Dorsolateral prefrontal cortex (tissue), 122 donors: ENCODE measurements at places on chromosomes 1 and 21. TPM values are rescaled to one million over a fixed set of nuclear protein-coding genes. Genes with fewer than 3 reads are reported as not detected.

Gene CSRP1
- total RNA-seq: 459 TPM

Gene CLDN8
- total RNA-seq: not detected

Gene KCNA3
- total RNA-seq: 15.4 TPM

Gene LRIG2
- 23.2 TPM for total RNA-seq

Gene TNFSF4
- total RNA-seq: 8.9 TPM

Gene LPAR3
- 3.9 TPM for total RNA-seq
